ENCODE measurements at places on chromosomes 7 and 10.

DNA sequence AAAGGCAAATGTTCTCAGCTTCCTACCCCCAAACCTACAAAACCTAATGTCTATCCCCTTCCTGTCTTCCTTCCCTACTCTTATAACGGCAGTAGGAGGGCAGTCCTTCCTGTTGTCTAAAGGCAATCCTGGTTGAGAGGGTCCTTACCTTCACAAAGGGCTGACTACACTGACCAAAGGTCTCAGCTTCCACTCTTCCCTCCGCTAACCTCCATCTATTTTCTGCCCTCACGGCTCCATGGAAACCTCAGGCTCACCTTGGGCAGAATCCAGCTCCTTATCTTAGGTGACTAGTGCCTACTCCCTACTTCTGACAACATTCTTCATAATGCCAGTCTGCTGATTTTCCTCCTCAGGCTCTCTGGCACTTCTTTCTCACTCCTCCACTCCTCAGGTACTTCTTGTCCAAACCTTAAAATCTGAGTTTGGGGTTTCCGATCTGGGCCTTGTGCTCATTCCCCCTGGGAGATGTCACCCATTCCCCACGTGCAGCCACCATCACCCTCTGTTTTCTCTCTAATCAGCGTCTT, 542 bp downstream of the FBXL13 start:
- DNase-seq, result no peak

DNA sequence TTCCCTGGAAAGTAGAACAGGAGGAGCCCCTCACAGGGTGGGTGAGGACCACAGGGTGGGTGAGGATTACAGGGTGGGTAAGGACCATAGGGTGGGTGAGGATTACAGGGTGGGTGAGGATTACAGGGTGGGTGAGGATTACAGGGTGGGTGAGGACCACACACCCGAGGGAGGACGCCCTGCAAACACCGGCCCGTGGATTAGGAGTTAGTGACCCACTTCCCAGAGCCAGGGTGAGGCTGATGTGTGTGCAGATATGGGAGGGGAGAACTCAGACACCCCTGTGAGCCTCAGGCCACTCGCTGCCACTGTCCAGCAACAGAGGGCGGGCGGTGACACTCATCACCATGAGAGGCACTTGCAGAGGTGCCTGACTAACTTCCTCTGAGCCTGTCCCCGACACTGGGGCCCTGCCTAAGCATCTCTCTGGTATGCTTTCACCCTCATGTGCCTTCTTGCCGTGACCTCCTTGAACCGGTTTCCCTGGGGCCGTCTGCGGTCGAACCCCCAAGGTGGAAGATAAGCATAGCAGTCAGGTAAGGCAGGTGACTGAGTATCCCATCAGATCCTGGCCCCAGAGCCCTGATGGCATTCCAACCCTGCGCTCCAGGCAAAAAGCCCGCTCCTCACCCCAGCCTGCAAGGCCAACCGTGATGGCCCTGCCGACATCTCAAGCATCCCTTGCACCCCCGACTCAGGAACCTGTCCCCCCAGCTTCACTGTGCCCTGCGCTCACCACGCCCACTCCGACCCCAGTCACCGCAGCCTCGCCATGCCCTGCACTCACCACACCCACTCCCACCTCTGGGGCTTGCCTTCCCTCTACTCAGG, 74.1 kb downstream of the FAM53B start:
- DNase-seq, result no peak

DNA sequence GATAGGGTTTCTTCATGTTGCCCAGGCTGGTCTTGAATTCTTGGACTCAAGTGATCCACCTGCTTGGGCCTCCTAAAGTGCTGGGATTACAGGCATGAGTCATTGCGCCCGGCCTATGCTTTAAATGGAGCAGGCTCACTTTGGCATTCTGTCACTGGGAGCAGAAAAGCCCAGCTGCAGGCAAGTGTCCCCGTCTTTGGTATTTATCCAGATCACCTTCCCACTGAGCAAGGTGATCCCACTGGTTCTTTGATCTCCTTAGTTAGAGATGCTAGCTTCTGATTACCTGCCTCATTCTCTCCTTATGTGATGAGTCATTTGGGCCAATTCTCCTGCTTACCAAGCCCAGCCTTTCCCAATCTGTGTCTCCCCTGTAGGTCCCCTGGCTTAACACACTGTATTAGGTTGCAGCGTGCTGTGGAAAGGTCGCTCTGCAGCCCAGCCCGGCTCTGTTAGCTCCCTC, 39.3 kb downstream of the SPDYE5 start:
- peak; percentile 46 for DNase-seq

- no peak for DNase-seq
Observed at GRCh38 chr7:159108941-159109652, 35.6 kb downstream of the VIPR2 start.

GRCh38 chr10:48516911-48517310, 88.0 kb downstream of the ARHGAP22 start:
- no peak for DNase-seq

- DNase-seq, result no peak
Observed at GRCh38 chr10:6741541-6741941, 161.5 kb upstream of the PRKCQ start.

DNA sequence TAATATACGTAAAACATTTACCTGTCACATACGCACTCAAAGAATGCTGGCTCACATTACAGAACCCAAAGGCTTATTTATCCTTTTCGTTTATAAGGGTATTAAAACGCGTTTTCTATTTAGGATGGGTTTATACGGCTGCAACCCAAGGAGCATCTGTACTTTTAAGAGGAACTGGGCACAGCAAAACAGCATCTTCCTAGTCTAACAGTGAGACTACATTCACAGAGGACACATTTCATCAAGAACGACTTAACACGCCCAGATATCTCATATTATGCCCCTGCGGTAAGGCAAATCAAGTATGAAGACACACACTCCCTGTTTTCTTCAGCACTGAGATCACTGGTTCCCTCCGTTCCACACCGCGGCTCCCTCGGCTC, 533 bp upstream of the DMTF1 start:
- no peak for DNase-seq

- DNase-seq, result no peak
Observed at GRCh38 chr7:151455690-151456089, 15.7 kb upstream of the CRYGN start.

GRCh38 chr10:87862679-87863052, 667 bp downstream of the KLLN start:
- no peak for DNase-seq

- DNase-seq, result no peak
Observed at GRCh38 chr7:41886262-41886900, 183.5 kb upstream of the INHBA start.

Measured in H1 (cell line).